NCI-H1417 (cell line): ENCODE measurements at places on chromosomes 6 and 20.
A peak's percentile ranks its signal among the peaks of the same experiment; 100 is the strongest.

GRCh38 chr6:91812596-91813274 is 1225.9 kb upstream of the MAP3K7 start:
- no peak for DNase-seq

GRCh38 chr6:31545291-31545690 is 1.1 kb downstream of the ATP6V1G2 start:
- no peak for DNase-seq

- no peak for DNase-seq
Observed at GRCh38 chr6:129353067-129353466, 356.9 kb downstream of the ARHGAP18 start.

DNA sequence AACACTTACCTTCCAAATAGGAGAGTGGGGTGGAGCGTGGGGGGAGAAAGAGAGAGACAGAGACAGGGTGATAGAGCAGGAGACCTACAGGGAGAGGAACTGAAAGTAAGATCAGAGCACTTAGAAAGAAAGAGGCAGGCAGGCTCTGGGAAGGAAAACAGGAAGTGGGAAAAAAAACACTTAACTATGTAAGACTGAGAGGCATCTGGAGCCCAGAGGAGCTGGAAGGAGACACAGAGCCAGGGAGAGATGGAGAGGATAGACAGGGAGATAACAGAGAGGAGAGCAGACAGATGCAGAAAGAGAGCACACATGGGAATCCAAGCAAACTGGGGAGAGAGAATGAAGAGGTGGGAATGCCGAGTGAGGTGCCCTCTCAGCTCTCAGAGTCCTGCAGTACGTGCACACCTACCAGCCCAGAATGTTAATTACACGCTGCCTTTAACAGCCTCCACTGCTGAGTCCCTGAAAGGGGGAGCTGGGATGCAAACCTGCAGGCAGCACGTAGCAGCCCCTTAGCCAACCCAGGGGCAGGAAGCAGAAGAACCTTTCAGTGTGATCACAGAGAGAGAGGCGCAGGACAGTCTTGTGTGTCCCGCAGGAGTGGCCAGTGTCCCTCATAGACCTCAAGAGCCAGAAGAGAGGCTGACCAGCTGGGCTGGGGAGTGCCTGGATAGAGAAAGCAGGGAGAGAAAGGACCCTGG is 132.7 kb upstream of the LRFN2 start:
- peak; percentile 22 for DNase-seq

GRCh38 chr6:138293428-138294395 is 75.4 kb upstream of the PBOV1 start:
- no peak for DNase-seq

- no peak for DNase-seq
Observed at GRCh38 chr20:46850416-46850815, 44.2 kb upstream of the EYA2 start.
